ENCODE measurements at places on chromosomes 7 and 10.

- DNase-seq = no peak
Measured at GRCh38 chr7:17546592-17546991, 248.1 kb downstream of the AHR start.

GRCh38 chr7:113996405-113996804 is 77.6 kb upstream of the PPP1R3A start:
- DNase-seq = no peak

GRCh38 chr7:157089100-157089610 is 49.6 kb upstream of the UBE3C start:
- no peak for DNase-seq

DNA sequence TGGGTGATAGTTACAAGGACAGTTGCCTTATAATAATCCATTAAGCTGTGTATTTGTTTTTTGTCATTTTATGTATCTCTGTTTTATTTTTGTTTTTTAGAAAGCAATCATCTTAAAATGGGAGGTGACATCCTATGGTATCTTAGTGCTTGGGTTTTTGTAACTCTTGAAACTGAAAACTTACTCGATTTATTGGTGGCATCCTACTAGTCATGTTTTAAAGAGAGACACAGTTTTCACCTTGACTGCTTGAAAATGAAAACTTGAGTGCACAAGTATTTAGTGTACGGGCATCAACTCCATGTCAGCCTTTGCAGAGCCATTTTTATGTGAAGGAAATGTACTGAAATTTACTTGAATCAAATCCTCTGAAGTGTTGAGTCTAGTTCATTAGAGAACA is 103.8 kb upstream of the SAMD8 start:
- no peak for DNase-seq

DNA sequence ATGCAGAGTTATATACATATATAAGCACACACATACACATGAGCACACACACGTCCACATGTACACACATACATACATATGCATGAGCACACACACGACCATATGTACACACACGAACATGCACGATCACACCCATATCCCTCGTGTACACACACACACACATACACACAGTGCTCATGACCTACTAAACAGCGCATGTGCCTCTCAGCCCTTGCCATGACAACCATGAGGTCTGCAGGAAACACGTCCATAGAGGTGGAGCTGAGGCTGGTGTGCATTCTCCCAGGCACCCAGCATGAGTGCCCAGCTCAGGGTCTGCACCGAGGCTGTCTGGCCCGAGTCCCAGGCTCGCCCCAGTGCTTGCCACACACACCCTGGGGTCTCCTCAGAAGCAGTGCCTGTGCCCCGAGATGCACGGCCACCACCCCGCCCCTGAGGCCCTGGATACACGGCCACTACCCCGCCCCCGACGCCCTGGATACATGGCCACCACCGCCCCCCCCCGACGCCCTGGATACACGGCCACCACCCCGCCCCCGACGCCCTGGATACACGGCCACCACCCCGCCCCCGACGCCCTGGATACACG is 529.6 kb downstream of the DNAJB6 start:
- DNase-seq = no peak

GRCh38 chr7:27210441-27211083 is 10.7 kb upstream of the HOXA13 start:
- DNase-seq = peak; percentile 74

DNA sequence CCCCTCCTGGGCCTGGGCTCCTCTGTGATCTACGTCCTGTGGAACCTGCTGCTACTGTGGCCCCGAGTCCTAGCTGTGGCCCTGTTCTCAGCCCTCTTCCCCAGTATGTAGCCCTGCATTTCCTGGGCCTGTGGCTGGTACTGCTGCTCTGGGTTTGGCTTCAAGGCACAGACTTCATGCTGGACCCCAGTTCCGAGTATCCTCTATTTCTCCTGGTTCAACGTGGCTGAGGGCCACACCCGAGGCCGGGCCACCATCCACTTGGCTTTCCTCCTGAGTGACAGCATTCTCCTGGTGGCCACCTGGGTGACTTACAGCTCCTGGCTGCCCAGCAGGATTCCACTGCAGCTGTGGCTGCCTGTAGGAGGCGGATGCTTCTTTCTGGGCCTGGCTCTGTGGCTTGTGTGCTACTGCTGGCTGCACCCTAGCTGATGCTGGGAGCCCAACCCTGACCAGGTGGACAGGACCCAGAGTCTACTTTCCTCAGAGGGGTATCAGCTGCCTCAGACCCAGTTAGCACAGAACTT is 37.8 kb upstream of the MMD2 start:
- DNase-seq = no peak

GRCh38 chr10:110409926-110410325 is 87.8 kb upstream of the DUSP5 start:
- DNase-seq = peak; percentile 35

- peak; percentile 24 for DNase-seq
Measured at GRCh38 chr7:25894002-25894901, 257.7 kb upstream of the NFE2L3 start.

- peak; percentile 37 for DNase-seq
Measured at GRCh38 chr10:78175444-78176015, 141.9 kb downstream of the RPS24 start.

- DNase-seq = peak; percentile 97
Measured at GRCh38 chr10:102009801-102010425, 46.1 kb downstream of the ARMH3 start.

GRCh38 chr7:151799506-151799905 is 77.4 kb downstream of the PRKAG2 start:
- no peak for DNase-seq

DNA sequence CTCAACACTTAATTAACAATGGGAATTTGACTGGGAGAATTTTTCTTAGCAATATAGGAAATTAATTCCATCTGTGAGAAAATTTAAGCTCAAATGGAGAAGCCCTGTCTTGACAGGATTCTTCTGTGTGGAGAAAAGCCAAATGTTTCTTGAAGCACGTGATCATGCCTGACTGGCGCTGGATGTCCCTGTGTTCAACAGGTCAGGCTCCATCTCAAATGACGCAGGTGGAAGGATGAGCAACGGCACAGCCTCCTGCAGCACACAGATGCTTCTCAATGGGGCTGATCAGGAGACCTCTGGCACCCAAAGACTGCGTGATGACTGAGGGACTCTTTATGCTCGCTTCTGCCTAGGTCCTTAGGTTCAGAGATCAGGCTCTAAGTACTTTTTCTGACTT is 143.8 kb downstream of the RSU1 start:
- DNase-seq = no peak

GRCh38 chr7:45112648-45113047 is 1.2 kb upstream of the TBRG4 start:
- DNase-seq = no peak

- DNase-seq = no peak
Measured at GRCh38 chr7:129525225-129525862, 23.0 kb downstream of the SMKR1 start.

- DNase-seq = no peak
Measured at GRCh38 chr7:126820925-126821324, 431.8 kb downstream of the GRM8 start.

- no peak for DNase-seq
Measured at GRCh38 chr7:43753843-43754242, 4.6 kb upstream of the BLVRA start.

DNA sequence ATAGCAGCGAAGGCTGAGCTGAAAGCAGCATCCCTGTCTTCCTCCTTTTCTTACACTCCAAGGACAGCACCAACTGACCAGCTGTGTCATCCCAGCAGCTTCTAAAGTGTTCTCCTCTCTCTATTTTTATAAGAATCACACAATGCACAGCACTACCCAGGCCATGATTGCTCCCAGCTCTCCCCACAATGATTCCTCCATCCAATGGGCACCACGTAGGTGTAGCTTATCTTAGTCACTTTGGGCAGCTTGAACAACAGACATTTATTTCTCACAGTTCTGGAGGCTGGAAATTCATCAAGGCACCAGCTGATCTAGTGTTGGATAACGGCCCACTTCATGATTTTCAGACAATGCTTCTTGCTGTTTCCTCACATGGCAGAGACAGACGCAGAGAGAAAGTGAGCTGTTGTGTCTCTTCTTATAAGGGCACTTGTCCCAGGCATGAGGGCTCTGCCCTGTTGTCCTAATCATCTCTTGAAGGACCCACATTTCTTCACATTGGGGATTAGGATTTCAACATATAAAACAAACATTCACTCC is 92.0 kb upstream of the CDC14C start:
- no peak for DNase-seq

All from Kasumi-1 (cell line).